Left renal cortex interstitium (tissue), 4 donors: ENCODE measurements at places on chromosomes 13 and 19. TPM values are rescaled to one million over a fixed set of nuclear protein-coding genes. Genes with fewer than 3 reads are reported as not detected.

ZNF865 gene
- 13.8 TPM for polyA plus RNA-seq

EXOC3L2 gene
- 15.3 TPM for polyA plus RNA-seq

NALCN gene
- polyA plus RNA-seq = 2.0 TPM

ZNF723 gene
- 0.17 TPM for polyA plus RNA-seq

RASAL3 gene
- polyA plus RNA-seq = 1.6 TPM

TNFSF13B gene
- polyA plus RNA-seq = 1.6 TPM

PABPC3 gene
- 0.56 TPM for polyA plus RNA-seq

UBE2L5 gene
- 0.70 TPM for polyA plus RNA-seq

OXGR1 gene
- polyA plus RNA-seq = 3.8 TPM

TEKTIP1 gene
- 9.0 TPM for polyA plus RNA-seq

CRX gene
- polyA plus RNA-seq = 0.21 TPM

EVI5L gene
- polyA plus RNA-seq = 19.1 TPM

IZUMO2 gene
- polyA plus RNA-seq = 0.24 TPM

BEST2 gene
- polyA plus RNA-seq = not detected

DNA sequence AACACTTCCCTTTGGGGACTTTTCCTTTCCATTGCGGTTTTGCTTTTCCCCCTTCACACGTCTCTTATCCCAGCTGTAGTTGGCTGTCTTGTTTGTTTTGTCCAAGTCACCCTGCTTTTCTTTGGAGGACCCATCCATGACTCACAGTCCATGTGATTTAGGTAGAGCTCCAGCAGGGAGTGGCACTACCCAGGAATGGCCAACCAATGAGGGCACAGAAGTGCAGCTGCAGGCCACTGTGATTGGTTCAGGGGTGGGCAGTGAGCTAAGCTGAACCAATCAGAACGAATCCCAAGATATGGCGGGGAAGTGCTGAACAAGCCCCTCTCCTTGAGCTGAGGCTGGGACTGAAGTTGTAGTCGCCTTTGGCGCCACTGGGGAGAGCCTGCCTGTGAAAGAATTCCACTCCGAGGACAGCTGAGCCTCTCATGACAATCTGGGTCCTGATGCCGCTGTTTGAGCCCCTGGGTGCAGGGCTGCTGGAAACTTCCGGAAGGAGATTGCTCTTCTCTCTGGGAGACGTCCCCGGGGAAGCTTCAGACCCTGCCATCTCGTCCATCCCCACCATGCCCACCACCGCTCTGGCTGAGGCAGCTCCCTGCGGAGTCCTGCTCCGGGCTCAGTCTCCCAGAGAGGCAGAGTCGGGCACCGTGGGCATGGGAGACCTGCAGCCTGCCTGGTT lies 62.9 kb upstream of the URI1 start:
- DNase-seq = no peak

GRCh38 chr13:83350569-83350968 lies 531.7 kb downstream of the SLITRK1 start:
- no peak for DNase-seq

DNA sequence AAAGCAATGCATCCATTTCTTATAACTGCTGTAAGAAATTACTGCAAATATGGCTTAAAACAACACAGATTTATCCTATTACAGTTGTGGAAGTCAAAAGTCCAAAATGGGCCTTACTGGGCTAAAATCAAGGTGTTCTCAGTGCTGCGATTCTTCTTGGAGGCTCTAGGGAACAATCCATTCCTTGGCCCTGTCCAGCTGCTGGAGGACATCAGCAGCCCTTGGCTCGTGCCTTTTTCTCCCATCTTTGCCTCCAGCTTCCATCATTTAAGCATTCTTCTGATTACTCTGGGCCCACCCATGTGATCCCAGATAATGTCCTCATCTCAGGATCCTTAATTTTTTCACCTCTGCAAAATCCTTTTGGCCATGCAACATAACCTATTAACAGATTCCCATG lies 607.1 kb downstream of the DCT start:
- no peak for DNase-seq

DNA sequence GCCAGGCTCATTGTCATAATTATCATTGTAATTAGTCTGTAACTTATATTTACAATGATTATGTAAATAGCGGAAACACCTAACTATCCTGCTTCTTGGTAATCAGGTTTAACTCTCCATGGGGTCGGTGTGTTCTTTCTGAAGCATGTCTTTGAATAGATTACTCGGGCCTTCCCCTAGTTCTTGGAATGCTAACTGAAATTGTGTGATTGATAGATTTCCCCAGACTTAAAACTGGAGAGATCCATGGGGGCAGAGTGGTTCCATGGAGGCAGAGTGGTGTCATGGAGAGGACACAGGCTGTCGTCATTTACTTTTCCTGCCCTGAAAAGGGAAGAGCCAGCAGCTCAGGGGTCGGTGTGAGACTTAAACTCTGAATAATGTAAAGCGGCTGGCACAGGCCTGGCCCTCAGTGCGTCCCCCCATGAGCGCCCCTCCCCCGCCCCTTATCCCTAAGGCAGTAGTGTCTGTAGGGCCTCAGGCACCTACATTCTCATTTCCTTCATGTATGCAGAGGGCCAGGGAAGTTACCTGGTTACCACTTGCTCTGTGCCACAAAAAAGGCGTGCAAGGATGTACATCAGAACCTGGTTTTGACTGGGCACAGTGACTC lies 225.1 kb downstream of the TM9SF2 start:
- no peak for DNase-seq

DNA sequence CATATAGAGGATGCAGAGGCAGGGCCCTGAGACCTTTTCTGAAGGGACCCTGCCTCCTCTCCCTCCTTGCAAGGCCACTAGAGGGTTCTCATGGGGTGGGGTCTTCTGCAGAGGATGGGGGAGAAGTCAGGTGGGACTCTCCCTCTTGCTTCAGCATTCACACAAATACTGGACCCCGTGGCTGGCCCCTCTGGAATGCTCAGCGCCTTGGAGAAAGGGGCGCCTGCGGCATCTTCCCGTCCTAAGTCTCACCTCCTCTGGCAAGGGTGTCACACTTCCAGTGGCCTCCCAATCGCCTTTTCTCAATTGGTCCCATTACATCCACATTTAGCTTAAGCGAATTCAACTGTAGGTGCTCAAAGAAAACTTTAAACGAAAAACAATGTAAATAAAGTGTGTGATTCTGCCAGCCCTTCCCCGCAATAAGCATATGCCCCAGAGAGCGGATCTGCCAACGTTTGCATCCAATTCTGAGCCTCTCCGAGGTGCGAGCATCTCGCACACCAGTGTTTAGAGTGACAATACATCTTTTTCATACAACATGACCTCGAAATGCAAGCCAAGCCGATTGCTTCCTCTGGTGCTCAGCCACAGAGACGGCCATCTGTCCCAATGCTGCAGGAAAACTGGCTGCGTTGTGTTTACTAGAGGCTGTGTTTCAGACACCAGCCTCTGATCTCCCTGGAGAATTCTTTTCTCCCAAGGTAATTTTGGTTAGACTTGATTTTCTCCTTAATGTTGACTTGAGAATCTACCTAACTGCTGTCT lies 69.1 kb upstream of the WASF3 start:
- no peak for DNase-seq

DNA sequence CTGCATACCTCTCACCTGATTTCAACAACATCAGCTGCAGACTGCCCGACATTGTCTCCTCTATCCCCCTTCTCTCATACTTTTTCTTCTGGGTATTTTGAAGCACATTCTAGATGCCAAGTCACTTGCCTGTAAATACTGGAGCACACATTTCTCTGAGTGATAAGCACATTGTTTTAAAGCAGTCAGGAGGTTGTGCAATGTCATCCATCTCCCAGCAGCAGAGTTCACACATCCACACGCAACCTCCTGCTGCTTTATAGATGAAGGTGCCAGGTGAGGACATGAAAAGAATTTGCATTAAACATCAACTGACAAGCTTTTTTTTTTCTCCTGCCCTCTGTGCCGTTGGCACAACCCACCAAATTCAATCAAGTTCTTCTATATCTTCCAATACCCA lies 5.5 kb downstream of the UPK1A start:
- DNase-seq = no peak

DNA sequence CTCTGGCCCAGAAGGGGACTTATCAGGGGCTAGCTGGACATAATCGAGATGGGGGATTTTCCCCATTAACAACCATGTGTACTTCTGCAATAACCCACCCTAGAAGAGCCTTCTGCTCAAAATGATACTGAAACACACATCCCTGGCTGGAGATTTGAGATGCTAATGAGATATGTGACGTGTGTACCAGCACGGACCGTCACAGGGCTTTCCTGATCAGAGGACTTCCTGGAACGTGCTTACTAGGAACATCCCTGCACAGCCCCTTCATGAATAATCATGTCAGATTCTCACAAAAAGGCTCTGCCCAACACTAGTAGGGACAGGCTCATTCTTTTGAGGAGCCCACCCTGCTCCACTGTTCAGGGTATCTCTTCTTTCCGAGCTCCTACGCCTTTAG lies 6.5 kb upstream of the ERVV-1 start:
- no peak for DNase-seq

DNA sequence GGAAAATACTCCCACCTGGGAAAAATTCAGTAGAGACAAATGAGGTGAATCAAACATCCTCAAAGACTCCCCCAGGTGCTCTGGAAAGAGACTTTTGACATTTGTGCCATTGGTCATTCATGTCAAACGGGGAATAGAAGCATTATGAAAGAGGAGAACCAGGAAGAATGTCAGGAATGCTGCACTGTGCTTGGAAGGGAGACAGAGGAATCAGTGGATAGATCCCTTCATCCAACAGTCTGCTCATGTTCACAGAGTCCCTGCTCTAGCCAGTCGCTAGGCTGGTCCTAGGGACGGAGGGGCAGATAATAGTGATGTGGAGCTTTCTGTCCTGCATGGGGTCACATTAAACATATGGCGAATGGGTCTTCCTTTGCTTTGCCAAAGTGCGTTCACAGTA lies 384.4 kb downstream of the FGF9 start:
- no peak for DNase-seq

DNA sequence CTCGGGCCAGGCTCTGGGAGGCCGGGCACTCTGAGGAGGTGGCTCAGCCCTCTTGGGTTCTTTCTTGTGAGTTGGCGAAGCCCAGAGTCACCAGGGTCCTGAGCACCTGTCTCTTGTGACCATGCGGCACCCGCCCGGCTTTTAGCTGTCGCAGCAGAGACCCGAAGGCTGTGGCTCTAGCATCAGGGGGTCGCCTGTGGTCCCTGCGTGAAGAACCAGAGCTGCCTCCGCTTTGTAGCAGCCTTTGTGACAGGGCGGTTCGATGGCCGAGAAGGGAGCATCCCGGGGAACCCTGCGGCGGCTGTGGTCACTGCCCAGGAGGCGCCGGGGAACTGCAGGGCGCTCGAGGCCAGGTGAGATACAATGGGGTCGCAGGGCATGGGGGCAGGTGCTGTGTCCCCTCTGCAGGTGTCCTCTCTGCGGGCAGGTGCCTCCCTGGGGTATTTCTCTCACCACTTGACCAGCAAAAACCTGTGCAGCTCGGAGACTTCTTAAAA lies 10.4 kb downstream of the MCF2L start:
- no peak for DNase-seq

DNA sequence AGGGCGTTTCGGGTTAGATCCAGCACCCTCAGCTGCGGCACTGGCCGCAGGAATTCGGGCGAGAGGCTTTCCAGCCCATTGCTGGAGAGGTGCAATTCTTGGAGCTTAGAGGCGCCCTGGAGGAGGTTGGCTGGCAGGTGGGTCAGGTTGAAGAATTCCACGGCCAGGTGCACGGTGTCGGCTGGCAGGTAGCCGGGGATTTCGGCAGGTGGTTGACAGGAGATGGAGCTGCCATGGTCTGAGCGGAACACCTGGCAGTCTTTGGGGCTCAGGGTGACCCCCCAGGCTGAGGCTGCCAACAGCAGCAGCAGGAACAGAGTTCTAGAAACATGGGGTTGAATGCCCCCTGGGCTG lies 1.3 kb downstream of the LRG1 start:
- no peak for DNase-seq

- DNase-seq = no peak
Measured at GRCh38 chr13:113888701-113889330, 24.9 kb upstream of the GAS6 start.

GRCh38 chr13:112219740-112220139 lies 152.8 kb downstream of the SOX1 start:
- DNase-seq = no peak

DNA sequence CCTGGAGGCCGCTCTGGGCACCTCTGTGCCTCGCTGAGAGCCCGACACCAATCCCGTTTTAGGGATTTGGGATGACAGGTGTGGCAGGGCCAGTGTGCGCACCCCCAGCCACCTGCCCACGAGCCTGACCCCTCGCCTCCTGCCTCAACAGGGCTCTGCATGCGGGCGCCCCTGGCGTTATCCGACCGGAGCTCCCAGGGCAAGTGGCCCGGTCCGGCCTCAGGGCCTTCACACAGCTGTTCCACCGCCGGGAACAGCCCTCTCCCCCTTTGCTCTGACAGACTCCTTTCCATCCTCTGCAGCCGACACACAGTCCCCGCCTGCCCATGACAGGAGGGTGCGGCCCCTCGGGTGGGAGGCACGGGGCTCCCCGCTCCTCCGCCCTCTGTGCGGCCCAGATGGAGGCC lies 7.1 kb upstream of the WDR18 start:
- no peak for DNase-seq

DNA sequence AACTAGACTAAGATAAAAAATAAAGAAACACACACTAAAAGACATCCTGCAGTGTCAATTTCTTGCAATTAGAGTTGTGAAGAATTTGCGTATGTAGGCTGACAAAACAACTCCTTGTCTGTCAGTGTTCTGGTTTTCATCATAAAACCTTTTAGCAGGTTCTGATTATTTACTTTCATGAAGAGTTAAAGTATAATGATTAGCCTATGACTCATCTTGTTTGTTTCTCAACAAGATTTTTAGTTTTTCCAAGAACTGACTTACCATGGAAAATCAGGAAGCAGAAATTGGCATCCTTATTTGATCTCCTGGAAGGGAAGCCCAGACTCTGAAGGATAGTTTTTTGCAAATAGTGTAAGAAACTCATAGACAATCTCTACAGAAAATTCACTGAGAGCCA lies 848.7 kb upstream of the PCDH9 start:
- DNase-seq = no peak

DNA sequence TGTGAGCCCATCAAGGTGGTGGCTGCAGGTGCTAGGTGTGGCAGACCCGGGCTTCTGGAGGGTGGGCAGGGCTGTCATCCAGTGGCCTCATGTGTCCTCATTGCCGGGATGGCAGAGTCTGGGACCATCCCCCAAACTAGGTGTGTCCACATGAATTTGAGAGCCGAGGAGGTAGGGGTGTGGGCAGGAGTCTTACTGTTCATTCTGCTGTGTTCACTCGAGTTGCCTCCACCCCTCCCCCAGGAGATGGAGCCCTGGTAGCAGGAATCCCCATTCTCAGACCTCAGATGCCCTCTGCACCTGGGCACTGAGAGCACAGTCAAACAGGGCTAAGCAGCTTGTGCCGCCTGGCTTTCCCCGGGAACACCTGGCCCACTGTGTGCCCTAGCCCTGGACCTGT lies 22.4 kb downstream of the NAXD start:
- no peak for DNase-seq

- no peak for DNase-seq
Measured at GRCh38 chr19:16141043-16141442, 2.4 kb upstream of the HSH2D start.

GRCh38 chr13:67735651-67736050 lies 505.5 kb upstream of the PCDH9 start:
- DNase-seq = no peak
